ENCODE measurements at places on chromosomes 2 and 18.

DNA sequence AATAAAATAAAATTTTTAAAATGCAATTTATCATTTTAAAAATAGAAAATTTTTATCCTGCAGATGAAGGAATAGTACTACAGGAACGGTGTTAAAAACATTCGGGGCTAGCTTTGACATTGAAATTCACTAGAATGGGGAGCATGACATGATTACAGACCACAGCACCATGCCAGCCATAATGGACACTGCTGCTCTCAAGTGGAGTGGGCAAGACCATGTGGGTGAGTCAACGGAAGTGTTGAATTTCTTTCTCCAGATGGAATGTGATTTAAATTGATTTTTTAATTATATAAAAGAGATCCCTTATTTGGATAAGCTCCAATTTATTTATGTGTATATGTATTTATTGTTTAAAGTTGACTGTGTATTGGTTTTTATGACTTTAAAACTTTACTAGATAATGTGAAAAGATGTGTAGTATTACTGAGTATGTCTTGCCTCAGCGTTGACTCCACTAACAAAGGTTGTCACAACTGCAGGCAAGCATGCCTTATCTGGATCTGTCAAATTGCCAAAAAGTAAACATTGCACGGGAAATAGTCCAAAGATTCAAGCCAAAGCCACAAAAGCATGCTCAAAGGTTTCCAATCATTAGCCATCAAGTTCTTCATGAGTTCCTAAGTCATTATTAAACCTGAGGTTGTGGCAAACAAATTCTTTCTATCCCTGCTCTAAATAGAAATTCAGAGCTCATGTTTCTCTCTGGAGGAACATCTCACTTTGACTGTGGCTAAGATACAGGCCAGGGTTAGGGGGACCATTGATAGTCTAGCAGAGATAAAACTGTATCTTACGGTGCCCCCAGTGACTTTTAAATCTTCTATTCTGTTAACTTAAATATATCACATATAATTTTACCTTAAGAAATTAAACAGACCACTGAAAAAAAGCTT lies 536.9 kb downstream of the TMX3 start:
- DNase-seq: no peak

GRCh38 chr2:209424199-209424701 lies 403 bp downstream of the MAP2 start:
- no peak for DNase-seq

- no peak for DNase-seq
Observed at GRCh38 chr2:167988296-167988695, 259.1 kb downstream of the STK39 start.

DNA sequence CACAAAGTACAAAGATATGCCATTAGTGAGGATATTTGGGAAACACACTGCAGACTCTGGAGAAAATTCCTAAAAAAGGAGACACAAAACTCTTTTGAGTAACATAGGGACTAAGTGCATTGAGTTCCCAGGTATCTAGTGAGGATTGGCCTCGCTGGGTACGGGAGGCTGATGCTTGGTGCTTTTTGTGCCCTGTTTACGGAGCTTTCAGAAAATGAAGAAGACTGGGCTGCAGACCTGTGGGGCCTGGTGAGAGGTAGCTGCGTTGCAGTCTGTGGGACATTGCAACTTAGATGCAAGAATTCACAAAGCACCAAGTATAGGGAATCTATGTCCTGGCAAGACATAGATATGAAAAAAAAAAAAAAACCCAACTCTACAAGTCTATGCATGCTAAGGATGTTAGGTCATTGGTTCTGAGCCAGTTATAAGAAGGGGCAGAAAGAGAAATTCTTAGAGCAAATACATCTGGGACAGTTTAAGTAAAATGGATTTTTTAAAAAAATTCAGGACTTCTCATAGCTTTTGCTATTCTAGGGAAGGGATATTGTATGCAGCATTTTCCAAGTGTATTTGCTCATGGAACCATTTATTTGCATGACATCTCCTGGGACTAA lies 156.0 kb downstream of the SLC4A3 start:
- DNase-seq: no peak

- no peak for DNase-seq
Observed at GRCh38 chr2:31337860-31338259, 76.7 kb downstream of the XDH start.

GRCh38 chr2:22347306-22347705 lies 1037.7 kb upstream of the KLHL29 start:
- no peak for DNase-seq

DNA sequence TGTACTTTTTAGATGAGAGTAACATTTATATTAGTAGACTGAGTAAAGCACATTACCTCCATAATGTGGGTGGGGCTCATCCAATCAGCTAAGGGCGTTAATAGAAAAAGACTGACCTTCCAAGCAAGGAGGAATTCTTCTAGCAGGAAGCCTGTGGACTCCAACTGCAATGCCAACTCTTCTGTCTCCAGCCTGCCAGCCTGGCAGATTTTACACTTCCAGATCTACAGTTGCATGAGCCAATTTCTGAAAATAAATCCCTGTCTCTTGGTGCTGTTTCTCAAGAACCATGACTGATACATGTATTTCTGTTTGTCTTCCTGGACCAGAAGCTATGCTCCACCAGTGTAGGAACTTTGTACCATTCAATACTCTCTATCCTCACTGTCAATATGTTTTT lies 69.0 kb upstream of the LMAN1 start:
- no peak for DNase-seq

- no peak for DNase-seq
Observed at GRCh38 chr2:95268211-95269035, 5.8 kb upstream of the PROM2 start.

- no peak for DNase-seq
Observed at GRCh38 chr2:128234613-128235012, 84.1 kb downstream of the HS6ST1 start.

DNA sequence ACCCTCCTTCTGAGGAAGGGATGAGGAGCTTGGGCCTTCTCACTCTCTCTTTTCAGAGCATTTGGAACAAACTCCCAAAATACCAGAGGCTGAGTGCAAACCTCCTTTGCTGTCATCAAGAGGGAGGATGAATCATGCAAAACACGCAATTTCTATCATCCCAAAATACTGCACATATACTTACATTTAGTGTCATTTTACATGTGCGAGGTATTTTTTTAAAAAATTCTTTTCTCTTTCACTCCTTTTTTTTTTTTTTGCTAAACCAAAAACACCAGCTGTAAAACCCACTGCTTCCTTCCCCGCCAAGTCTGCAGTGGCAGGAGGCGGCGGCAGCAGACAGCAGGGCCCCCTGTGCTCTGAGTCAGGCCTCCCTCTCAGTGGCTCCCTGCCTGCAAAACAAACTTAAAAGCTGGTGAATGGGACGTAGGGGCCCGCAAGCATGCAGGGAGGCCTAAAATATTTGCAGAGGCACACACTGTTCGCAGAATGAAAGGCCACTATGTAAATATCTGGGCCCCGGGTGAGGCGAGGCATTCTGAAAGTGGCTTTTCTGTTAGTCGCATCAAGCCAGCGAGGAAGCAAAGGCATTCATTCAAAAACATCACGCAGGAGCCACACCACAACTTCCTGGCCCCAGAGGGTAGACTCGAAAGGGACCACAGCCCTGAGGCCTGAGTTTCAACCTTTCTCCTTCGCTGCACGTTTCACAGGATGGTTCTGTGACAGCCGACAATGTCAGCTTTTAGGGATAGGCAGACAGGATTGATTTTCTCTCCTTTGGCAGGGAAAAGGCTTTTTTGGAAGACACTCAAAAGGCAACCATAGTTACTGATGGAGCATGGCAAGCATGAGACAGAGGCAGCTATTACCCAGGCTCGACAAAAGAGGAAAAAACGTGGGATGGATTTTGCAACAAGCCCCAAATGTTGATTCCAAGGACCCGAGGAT lies 73.4 kb downstream of the ACTR2 start:
- no peak for DNase-seq

GRCh38 chr2:172106108-172106961 lies 3.6 kb upstream of the DLX2 start:
- no peak for DNase-seq

GRCh38 chr2:236642584-236643291 lies 73.1 kb downstream of the ACKR3 start:
- no peak for DNase-seq

DNA sequence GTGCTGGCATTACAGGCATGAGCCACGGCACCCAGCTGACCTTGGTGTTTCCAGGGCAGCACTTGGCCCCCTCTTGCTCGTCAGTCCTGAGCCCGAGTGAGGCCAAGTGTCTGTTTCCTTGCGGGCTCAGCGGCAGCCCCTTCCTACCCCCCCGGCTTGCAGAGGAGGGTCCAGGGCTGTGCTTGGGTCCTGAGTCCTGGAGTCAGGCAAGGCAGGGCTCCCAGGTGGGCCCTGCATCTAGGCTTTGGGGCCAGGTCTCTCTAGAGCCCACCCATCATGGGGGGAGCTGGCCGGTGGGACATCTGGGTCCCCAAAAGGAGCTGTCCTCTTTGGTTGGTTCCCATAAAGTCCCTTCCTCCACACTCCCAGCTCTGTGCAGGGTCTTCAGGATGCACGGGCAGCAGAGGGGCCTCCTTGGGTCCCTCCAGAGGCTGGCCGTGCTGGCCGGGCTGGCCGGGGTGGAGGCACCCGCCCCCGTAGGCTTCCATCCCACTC lies 63.7 kb upstream of the HPCAL1 start:
- no peak for DNase-seq

GRCh38 chr2:240136671-240137292 lies 677 bp upstream of the COPS9 start:
- no peak for DNase-seq

DNA sequence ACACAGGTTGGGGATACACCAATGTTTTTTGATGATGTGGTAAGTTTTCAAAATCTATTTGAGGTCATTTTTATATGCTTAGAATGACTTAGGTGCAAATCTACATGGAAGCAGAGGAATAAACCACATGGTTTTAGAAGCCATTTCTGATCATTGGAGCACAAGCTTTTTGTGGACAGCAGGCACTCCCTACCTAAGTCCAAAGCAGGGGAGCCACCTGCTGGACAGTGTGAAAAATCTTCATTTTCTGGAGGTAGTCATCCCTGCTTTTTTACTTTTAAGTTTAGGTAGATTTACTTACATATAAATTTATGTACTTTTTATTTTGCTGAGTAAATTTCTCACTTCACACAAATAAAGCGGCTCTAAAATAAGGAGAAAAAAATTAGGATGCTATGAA lies 323.2 kb downstream of the PLCL1 start:
- no peak for DNase-seq

GRCh38 chr18:28960146-28960545 lies 783.2 kb upstream of the CDH2 start:
- no peak for DNase-seq

GRCh38 chr2:201974171-201975100 lies 59.2 kb upstream of the FZD7 start:
- no peak for DNase-seq

DNA sequence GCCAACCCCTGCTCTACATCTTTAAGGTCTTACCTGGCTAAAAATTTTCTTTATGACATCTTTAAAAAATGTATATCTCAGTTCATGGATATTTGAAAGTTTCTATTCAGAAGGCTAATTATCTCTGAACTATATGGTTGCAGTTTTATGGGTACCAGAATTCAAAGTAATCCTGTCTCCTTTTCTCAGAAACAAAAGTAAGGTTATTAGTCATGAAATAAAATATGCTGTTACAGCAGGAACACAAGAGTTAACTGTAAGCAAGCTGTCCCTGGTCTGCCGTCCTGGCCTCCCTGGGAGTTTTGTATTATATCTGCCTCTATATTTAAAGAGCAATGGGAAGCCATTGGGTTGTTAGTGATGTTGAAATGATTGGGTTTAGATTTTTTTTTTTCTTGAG lies 34.0 kb downstream of the SLC4A1AP start:
- no peak for DNase-seq

- DNase-seq: no peak
Observed at GRCh38 chr18:59233017-59233410, 13.1 kb downstream of the GRP start.

DNA sequence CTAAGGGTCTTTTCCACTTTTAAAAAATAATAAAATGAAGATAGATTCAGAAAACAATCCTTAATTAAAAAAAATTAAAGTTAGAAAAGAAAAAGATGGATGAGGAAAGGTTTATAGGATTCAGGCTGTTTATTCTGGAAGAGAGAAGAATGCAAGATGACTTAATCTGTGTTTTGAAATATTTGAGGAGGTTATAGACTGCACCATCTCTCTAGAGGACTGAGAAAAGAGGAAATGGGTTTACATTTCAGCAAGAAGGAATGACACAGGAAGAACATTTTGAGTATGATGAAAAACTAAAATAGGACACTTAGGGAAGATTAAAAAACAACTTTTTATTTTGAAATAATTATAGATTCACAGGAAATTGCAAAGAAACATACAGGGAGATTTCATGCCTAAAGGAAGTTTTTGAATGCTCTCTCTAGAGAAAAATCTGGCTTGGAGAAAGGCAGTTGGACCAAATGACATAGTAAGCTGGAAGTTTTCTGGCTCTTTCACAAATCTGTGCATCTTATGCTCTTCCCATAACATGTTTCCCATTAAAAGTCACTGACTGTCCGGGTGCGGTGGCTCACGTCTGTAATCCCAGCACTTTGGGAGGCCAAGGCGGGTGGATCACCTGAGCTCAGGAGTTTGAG lies 75.0 kb downstream of the CERS6 start:
- no peak for DNase-seq

GRCh38 chr2:143128681-143129580 lies at the start of gene ARHGAP15:
TSS of gene ARHGAP15 (plus strand) at chr2:143129419.
- DNase-seq: peak; percentile 18

GRCh38 chr2:50612306-50612705 lies 419.6 kb downstream of the NRXN1 start:
- no peak for DNase-seq

DNA sequence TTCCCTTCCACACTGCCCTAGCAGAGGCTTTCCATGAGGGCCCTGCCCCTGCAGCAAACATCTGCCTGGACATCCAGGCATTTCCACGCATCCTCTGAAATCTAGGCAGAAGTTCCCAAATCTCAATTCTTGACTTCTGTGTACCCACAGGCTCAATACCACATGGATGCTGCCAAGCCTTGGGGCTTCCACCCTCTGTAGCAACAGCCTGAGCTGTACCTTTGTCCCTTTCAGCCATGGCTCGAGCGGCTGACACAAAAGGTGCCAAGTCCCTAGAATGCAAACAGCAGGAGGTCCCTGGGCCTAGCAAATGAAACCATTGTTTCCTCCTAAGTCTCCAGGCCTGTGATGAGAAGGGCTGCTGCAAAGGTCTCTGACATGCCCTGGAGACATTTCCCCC lies 744.5 kb upstream of the LINC00305 start:
- DNase-seq: no peak

GRCh38 chr2:135775420-135775819 lies 33.8 kb downstream of the UBXN4 start:
- no peak for DNase-seq

DNA sequence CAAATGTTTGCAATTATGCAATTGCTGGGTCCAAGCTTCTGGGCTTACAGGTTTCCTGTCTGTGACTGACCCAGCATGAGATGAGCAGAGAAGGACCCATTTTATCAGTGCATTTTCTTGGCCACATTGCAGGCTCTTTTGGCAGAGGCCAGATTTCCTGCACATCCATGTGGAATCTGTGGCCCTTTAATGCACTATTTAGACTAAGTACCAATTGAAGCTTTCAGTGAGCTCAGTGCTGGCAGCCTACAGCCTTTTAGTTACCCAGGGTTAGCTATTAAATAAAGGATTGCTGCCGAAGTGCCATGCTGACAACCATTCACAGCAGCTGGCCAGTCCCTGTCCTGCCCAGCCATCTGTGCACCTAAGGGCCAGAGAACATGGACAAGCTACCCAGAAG lies 165.0 kb downstream of the ANKRD30B start:
- DNase-seq: no peak
